ENCODE measurements at places on chromosomes 1 and 21.
A peak's percentile ranks its signal among the peaks of the same experiment; 100 is the strongest.

DNA sequence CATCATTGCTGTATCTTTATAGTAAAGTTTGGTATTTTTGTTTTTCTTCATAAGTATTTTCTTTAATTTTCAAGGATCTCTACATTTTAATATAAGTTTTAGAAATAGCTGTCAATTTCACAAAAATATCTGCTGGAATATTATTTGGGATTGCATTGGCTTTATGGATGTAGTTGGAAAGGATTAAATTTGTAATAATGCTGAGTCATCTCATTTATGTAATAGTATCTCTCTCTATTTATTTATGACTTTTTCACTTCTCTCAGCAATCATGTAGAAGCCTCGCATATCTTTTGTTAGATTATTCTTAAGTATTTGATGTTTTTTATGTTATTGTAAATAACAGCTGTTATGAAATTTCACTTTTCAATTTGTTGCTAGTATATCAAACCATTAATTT lies 223.1 kb upstream of the POGK start:
- no peak for DNase-seq

GRCh38 chr1:43368646-43369020 lies 822 bp upstream of the ELOVL1 start:
- DNase-seq: no peak

- DNase-seq: no peak
Measured at GRCh38 chr1:208167261-208167869, 76.8 kb downstream of the PLXNA2 start.

DNA sequence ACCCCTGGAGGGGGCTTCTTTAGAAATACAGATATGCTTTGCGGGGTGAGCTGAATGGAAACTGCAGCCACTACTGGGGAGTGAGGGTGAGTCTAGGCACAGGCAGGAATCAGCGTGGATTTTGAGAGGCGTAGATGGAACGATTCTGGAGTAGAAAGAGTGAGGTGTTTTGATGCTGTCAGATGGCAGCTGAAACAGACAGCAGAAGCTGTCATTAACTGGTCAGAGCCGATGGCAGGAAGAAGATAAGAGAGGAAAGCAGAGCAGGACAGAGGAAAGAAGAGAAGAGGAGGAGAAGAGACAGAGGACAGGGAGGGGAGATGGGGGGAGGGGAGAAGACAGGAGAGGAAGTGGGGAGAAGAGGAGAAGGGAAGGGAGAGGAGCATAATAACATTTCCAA lies 138.5 kb downstream of the LRIG2 start:
- no peak for DNase-seq

DNA sequence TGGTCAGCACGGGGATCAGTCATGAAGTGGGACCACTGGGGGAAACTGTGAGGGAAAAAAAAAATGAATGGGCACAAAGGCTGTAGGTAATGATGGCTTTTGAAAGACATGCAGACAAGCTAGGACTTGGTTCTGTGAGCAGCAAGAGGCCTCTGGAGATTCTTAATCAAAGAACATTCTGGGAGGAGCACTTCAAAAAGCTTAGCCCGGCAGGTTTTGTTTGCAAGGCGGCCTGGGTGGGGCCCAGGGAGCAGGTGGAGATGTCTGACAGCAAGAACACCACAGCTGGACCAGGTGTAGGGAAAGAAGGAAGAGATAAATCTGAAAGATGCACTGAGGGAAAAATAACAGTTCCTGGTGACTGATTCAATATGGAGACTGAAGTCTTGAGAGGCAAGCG lies 6.0 kb downstream of the TEX35 start:
- DNase-seq: no peak

- DNase-seq: peak; percentile 77
Measured at GRCh38 chr21:41045534-41046268, 122.3 kb upstream of the BACE2 start.

DNA sequence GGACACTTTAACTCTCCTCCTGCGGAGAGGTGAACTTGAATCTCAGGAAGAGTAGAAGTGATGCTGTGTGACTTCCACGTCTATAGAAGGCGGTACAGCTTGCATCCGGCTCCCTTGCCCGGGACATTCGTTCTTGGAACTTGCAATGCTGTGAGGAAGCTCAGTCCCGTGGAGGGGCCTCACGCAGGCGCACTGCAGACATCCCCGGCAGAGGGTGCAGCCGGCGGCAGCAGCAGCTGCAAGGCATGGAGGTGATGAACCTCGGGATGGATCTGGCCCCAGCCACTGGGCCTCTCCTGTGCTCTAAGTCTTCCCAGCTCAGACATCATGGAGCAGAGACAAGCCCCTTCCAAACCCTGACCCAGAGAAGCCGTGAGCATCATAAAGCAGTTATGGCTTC lies 61.8 kb upstream of the SOD1 start:
- no peak for DNase-seq

DNA sequence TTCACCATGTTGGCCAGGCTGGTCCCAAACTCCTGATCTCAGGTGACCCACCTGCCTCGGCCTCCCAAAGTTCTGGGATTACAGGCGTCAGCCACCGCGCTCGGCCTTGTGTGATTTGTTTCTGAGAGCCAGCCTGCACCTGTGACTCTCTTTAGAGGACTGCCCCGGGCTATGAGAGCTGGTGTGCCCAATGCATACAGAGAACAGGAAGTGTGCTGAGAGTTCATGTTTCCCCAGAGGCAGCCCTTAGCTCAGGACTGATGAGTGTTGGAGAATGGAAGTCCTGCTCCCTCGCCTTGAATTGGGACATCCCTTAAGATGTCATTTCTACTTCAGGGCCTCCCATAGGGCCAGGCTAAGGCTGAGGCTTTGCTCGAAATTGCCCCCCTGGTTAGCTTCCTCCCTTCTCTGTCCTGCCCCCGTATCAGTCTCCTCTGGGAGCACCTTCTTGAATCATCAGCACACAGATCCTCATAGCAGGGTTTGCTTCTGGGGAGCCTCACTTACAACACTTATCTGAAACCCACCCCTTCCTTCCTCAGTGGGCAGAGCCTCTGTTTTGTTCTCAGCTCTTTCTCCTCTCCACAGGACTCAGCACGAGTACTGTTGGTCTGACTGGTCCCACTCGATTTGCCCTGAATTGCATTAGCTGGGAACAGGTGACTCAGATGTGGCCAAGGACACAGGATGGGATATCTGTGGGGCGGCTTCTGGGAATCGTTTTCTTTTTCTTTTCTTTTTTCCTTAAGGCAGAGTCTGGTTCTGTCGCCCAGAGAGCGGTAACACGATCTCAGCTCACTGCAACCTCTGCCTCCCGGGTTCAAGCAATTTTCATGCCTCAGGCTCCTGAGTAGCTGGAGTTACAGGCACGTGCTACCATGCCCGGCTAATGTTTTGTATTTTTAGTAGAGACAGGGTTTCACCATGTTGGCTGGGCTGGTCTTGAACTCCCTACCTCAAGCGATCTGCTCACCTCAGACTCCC lies 80.1 kb downstream of the UBIAD1 start:
- no peak for DNase-seq

DNA sequence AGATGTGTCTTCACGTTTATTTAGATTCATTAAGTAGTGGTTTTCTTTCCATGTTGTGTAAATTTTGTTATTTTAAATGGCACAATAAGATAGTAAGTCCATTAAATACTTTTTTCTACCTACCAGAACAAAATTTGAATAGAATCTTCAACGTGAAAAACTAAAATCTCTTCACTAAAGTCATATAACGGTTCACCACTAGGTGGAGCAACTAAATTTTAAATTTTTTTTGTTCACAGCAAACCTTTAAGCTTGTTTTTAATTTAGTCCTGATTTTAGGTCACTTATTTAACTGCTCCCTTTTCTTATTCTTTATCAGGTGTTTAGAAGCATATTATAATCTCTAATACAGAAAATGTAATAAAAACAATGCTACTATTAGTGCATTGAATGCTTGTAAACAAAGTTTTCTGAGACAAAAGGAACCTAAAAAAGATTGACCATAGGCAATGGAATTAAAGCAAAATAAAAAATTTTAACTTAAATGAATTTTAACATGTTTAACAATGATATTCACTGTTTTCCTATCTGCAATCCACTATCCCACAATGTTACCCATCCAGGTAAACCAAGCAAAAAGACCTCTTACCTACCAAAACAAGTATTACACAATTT lies 28.3 kb upstream of the PKN2 start:
- DNase-seq: no peak

DNA sequence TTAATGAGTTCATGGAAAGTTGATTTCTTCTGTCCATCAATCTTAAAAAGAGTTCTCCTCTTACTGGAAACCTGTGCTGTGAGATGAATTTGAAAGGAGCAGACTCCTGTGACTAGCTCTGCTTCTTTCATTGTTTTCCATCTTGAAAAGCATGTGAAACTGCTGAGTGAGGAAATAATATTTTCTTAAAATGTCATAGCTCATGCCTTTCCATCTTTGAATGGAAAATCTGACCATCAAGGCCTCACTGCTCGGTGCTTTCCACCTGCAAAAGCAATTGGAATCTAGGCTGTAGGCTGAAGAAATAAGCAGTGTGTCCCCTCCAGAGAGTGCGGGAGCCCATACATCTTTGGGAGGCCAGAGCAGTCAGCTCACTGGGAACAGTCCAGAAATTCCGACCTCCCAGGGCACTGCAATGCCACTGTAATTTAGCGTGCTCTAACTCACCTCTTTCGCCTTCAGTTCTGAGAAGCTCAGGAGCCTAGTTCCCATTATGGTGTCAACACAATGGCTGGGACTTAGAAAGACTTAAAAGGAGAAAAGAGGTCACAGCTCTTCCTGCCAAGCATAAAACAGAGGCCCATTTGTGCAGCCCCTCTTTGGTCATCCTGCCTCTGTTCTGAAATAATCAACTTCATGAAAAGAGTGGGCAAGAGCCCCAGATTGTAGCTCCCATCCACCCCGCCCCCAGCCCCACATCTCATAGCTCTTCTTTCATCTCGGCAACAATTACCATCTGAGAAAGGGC lies 50.4 kb upstream of the F3 start:
- DNase-seq: no peak

DNA sequence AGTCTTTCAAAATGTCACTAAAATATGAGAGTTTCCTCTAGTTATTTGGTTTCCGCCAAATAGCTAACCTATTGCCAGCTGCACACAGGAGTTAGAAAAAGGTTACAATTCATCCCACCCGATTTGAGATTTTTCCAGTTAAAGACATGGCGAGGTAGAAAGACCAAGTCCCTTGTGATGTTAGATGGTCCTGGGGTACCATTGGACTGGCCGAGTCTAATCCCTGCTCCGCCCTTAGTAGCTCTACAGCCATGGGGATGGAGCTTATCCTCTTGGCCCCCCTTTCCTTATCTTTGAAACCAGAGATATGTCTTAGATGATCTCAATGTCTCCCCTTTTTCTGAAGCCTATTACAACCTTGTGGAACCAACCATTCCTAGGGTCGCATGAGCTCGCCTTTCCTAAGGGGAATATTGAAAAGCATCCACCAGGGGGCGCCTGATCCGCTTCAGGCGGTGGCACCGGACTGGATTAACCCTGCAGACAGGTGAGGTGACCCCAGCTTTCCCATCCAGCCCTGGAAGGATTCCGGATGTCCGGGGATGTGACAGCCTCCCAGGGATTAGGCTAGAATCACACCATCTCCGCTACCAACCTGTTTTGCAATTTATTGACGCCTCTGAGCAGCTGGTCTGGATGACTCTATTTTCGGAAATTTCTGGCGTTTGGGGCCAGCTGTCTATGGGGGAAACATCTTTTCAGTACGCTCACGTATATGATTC lies 68.3 kb upstream of the SIM2 start:
- DNase-seq: peak; percentile 39

DNA sequence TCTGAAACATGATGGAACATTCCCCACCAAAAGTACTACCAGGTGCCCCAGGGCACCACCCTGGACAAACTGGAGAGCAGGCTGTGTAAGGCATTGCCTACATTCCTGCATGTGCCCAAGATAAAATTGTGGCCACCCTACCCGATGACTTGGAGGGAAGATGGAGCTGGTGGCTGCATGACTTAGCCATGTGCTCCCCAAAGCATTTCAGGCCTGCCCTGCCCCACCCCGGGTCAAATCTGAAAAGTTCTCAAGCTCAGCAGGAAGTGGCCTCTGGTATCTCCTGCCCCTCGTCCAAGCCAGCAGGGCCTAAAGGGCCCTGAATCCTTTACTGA lies 8.5 kb downstream of the CD2 start:
- DNase-seq: no peak

DNA sequence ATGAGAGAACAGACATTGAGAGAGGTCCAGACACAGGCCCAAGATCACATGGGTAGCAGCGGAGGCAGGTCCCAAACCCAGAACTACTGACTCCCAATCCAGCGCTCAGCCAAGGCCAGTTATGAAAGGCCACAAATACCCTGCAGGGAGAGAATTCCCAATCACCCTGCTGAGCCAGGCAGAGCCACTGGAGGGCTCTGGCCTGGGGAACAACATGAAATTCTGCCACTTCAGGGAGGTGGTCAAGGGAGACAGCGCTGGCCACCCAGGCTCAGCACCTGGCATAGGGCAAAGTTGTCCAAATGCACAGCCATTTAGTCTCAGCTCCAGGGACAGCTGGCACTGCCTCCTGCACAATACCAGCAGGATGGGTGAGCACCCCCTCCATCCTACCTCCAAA lies 27.5 kb downstream of the SLC9A1 start:
- no peak for DNase-seq

- DNase-seq: peak; percentile 22
Measured at GRCh38 chr21:44800971-44801467, 601 bp downstream of the UBE2G2 start.

DNA sequence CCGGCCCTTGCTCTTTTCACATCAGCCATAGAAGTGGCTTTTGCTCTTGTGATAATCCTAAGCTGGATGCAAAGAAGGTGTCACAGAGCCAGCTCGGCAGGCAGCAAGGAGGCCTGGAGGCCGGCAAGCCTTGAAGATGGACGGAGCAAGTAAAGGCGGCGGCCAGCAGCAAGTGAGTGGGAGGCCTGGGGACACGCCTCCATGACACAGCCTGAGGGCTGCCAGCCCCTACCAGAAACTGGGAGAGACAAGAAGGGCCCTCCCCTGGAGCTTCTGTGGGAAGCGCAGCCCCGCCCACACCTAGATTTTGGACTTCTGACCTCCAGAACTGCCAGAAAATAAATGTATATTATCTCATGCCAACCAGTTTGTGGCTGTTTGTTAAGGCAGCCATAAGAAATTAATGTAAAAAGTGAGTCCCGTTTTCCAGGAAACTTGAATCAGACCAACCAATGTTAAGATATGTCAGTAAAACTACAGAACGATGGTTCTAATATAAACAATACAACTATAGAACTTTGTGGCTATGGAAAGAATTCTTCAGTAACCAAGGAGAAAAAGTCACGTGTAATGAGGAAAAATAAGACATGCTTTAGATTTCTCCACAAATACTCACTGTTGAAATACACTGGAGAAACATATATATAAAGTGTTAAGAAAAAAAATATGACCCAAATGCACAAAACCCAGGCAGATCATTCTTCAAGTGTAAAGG lies 49.9 kb downstream of the BACE2 start:
- no peak for DNase-seq

DNA sequence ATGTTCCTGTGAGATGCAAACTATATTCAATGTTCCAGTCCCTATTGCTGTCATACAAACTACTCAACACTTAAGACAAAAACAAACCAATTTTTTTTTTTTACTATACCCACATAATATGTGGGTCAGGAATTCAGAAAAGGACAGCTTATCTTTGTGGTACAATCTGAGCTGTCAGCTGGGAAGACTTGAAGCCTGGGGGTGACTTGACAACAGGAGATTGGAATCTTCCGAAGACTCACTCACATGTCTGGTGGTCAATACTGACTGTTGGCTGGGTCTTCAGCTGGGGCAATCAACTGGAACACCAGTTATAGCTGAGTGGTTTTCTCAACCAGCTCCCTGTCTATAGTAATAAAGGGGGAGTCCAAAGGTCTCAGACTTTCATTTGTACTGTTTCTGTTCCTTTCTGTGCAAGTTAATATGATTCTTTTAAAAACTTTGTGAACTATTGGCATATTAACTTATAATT lies 81.7 kb upstream of the ATP1B1 start:
- no peak for DNase-seq

GRCh38 chr1:112040891-112041740 lies 51.6 kb upstream of the KCND3 start:
- DNase-seq: no peak

All from SHP77 (cell line).